ENCODE measurements at places on chromosomes 5 and 9. TPM values are rescaled to one million over a fixed set of nuclear protein-coding genes. Genes with fewer than 3 reads are reported as not detected.

The WDR31 gene
- 26.9 TPM for total RNA-seq

DNA sequence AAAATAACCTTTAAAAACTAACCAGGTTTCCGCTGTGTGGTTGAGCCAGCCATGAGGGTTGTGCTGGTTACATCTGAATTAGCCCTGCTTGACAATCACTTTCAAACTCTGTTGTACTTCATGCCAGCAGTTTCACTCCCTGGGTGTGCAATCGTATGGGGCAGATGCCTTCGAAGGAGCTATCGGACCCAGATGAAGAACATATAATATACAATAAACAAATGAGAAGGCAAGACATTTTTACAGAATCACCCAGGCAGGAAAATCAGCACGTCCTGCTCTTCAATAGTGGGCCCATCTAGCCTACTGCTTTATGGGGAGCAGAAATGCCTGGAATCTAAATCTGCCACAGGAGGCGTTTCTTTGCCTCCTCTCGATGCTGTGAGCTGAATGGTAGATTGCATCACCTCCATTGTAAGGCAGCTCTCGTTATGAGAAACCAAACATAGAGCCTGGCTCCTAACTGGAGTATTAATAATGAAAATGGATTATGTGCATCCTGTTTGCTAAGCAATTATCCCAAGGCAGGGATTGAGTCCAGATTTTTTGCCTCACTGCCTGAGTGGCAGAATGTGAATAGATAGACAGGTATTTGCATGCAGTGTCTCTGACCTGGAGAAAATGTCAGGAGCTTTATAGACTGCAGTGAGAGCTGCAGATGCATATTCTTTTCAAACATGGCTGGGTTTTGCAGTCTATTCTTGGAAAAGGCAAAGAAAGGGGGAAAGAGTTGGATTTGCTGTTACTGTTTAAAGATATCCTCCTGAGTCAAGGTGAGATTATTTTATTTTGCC lies 143.3 kb upstream of the SMARCA2 start:
- DNase-seq: no peak

DNA sequence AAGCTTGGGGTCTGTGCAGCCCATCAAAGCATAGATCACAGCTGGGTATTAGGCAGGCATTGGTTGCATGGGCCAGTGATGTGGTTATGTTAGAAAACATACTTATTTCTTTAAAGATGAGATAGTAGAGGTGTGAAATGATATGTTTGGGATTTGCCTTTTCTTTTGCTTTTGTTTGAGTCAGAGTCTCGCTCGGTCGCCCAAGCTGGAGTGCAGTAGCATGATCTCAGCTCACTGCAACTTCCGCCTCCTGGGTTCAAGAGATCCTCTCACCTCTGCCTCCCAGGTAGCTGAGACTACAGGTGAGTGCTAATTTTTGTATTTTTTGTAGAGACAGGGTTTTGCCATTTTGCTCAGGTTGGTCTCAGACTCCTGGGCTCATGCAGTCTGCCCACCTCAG lies 84.8 kb downstream of the PDE6A start:
- DNase-seq: no peak

DNA sequence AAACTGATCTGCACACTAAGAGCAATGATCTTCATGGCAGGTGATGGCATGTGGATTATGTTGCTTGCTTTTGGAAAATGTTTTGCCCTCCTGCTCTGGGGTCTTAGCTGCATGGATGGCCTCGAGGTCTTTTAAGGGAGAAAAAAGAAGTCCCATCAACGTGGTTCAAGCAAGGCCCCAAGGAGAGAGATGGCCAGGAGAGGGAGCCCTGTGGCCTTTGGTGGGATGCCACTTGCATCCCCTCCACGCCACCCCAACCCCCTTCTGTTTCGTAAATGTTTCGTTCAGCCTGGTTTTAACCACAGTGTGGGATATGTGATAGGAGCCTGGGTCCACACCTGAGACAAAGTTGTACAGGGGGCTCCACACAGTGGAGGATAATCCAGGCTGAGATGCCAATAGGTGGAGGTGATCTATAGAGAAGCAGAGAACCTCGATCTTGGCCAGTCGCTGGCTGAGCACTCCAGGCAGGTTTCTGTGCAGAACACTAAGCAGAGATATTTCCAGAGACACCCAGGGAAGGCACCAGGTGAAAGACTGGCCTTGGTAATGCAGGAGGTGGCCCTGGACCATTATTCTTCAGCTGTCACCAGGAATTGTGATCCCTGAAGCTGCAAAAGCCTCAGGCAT lies 25.8 kb upstream of the FRRS1L start:
- no peak for DNase-seq

DNA sequence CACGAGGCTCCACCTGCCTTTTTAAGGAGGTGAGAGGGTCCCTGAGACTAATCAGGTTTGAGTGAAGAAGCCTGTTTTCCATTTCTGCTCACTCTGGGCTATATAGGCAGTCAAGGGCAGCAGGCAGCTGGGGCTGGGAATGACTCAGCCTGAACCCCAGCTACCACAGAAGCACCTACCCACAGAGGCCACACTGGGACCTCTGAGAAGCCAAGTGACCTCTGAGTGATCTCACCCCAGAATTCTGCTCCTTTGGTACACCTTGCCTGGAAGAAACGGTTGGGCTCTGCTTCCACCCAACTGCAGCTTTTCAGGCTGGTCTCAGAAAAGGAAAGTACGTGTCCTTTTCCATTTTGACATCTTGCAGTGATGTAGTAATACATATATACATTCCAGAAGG lies 6.8 kb downstream of the FAM219A start:
- DNase-seq: no peak

GRCh38 chr5:178213003-178213461 lies 8.7 kb downstream of the HNRNPAB start:
- DNase-seq: no peak

The ALDOB gene
- 0.80 TPM for total RNA-seq

The KCTD16 gene
- 0.28 TPM for total RNA-seq

GRCh38 chr5:92835712-92836111 lies 745.3 kb downstream of the NR2F1-AS1 start:
- DNase-seq: no peak

The SH2D3C gene
- 10.9 TPM for total RNA-seq

DNA sequence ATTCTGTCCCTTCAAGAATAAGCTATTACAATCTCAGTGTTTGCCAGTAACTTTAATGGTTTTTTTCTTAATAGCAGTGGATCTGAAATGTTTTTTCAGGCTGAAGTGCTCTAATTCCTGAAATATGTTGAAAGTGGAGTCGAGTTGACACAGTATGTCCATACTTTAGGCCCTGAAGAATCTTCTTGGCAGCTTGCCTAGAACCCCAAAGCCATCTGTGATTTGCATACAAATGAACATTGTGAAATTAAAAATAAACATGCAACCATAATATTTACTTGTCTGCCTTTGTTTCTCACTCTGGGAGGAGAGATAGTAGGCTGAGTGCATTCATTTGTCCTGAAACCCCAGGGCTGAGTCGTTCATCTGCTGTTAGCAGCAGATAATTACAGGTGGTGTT lies 152.7 kb downstream of the ADCY2 start:
- no peak for DNase-seq

DNA sequence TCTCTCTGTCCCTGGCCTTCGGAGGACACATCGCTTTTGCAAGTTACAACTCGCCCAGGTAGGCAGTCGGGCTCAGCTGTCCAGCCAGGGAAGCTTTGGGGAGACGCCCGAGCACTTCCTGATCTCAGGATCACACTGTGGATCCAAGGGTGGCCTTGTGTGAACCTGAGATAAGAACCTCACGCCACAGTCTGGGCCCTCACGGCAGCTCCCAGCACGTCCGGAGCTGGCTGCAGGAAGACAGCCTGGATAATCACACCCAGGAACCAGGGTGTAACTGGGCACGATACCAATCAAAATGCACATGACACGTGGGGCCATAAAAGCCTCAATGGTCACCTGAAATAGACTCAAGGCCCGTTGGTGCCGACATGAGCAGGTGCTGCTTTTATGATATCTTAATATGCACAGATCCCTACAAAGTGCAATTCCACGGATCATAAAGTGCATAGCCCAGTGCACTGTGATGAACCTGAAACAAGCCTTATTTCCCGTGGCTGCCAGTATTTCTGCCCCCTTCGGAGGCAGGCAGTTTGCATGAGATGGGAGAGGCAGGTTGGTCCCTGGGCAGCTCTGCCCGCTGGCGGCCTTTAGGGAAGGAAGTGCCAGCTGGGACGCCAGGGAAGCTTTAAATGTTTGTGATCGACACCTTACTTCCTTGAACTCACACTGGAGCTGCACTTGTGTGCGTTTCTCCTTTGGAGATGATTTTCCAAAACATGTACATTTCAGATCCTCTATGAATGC lies 14.5 kb downstream of the SLC6A18 start:
- DNase-seq: no peak

DNA sequence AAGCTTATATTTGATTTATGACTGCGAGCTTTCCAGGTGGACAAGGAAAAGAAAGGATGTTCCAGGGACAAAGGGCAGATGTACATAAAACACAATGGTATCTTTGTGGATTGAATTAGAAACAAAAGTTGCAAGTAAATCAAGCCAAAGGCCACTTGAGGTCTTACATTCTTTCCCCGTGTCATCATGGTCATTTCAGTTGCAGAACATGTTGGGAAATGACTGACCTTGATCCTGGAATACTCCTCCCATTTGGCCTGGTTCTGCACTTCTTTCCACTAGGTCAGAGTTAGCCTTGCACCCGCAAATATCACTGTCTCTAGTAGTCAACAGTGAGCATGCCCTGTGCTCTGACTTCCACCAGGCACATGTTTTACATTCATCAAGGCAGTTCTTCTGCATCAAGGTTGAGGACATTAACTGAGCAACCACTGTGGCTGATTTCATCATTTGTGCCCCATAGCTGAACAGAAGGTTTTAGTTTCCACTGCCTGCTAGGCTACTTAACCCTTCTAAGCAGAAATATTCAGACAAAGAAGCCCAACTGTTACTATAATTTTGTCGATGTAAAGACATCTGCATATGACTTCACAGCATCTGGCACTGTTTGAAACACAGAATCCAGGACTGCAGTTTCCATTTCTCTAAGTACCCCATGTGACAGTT lies 1161.7 kb upstream of the DMAC1 start:
- no peak for DNase-seq

- DNase-seq: no peak
Observed at GRCh38 chr9:97673922-97674321, 23.2 kb downstream of the XPA start.

- DNase-seq: no peak
Observed at GRCh38 chr5:143920772-143921171, 108.8 kb downstream of the HMHB1 start.

- no peak for DNase-seq
Observed at GRCh38 chr9:137128158-137128861, 10.6 kb upstream of the GRIN1 start.

The CCIN gene
- not detected for total RNA-seq

DNA sequence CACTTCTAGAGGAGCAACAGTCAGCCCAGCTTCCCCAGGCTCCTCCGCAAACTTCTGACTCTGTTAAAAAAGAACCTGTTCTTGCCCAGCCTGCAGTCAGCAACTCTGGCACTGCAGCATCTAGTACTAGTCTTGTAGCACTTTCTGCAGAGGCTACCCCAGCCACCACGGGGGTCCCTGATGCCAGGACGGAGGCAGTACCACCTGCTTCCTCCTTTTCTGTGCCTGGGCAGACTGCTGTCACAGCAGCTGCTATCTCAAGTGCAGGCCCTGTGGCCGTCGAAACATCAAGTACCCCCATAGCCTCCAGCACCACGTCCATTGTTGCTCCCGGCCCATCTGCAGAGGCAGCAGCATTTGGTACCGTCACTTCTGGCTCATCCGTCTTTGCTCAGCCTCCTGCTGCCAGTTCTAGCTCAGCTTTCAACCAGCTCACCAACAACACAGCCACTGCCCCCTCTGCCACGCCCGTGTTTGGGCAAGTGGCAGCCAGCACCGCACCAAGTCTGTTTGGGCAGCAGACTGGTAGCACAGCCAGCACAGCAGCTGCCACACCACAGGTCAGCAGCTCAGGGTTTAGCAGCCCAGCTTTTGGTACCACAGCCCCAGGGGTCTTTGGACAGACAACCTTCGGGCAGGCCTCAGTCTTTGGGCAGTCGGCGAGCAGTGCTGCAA lies 72.8 kb downstream of the NUP214 start:
- DNase-seq: no peak

The ADGRD2 gene
- total RNA-seq: not detected

DNA sequence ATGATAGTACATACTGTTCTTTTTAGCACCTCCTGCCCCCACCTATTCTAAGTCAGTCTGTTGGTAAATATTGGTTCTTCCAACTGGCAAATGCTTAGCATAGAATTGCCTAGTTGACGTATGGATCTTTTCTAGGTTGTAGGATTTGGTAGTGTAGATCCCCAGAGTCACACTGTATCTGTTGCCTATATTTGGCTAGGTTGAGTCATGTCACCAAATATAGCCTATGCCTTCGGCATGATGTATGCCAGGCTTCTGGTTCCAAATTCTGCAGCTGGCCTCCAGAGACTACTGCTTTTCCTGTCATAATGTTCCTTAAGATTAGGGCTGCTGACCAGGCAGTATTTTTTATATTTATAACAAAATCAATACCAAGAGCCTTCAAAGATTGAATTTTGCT lies 38.2 kb downstream of the CPEB4 start:
- no peak for DNase-seq

- DNase-seq: no peak
Observed at GRCh38 chr9:72588336-72588735, 66.9 kb downstream of the TMC1 start.

The ZBTB5 gene
- 6.3 TPM for total RNA-seq

The C5orf58 gene
- total RNA-seq: not detected

- no peak for DNase-seq
Observed at GRCh38 chr5:100731768-100732167, 171.3 kb downstream of the ST8SIA4 start.

The AFAP1L1 gene
- 53.8 TPM for total RNA-seq

- DNase-seq: peak; percentile 4
Observed at GRCh38 chr5:35672995-35673394, 55.3 kb downstream of the SPEF2 start.

DNA sequence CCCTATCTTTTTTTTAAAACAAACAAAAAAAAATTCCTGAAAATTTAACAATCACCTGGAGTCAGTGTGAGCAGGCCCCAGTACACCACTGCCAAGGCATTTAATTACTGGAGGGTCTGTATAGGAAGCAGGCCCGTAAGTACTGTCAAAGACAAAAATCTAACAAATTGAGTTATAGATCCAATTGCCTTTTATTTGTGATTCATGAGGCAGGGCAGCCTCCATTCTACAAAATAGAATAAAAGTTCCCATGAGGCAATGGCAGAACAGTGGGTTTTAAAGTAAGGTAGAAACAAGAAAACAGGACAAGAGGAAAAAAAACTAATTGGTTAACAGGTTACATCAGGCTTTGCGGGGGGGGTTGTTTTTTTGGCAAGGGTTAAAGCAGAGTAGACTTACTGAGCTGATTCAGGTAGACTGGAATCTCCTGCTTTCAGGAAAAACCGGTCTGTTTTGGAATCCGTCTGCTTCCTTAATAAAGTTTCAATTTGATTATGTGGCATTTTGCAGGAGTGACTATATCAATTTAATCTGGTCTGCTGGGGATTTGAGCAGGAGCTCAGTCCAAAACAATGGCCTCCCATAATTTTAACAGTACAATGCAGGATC lies 48.9 kb downstream of the AUH start:
- DNase-seq: no peak

The CCDC192 gene
- not detected for total RNA-seq

The FAM78A gene
- total RNA-seq: 24.8 TPM

- no peak for DNase-seq
Observed at GRCh38 chr5:82984786-82985735, 92.1 kb downstream of the TMEM167A start.

Measured in heart right ventricle (tissue), 16 donors.